ENCODE measurements at places on chromosomes 1 and 21.

DNA sequence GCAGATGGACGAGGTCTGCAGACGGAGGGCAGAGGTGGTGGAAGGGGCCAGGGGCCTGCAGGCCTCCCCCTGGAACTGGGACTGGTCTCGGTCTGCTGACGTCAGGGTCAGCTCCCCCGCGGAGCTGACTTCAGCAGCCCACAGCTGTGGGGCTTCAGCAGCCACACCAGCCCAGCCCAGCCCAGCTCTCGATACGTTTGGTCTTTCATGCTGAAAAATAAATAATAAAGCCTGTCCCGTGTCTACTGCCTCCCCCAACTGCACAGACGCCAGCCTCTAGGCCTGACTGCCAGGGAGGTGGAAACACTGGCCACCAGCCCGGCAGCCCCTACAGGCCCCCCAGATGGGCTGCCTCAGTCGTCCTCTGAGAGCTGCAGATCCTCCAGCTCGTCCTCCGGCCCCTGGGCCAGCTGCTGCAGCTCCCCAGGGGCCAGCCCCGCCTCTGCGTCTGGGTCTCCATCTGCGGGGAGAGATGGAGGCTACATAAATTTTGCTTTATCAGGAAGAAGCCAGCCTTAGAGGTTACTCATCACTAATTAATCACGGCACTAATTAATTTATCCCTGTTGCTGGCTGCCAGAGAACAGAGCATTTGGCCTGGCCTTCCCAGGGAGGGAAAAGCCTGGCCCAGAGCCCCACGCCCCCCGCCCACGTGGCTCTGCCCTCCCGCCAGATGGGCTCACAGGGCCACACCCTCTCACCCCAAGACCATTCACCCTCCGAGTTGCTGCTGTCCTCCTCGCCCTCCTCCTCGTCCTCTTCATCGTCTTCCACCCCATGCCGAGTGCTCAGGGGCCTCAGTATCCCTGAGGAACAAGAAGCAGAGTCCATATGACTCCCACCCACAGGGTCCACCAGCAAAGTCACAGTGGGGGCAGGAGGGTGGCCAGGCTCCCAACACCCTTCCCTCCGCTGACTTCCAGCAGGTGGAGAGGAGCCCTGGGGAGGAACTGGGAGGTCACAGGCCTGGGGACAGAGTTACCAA lies 14.4 kb downstream of the NOC2L start:
- no peak for DNase-seq

DNA sequence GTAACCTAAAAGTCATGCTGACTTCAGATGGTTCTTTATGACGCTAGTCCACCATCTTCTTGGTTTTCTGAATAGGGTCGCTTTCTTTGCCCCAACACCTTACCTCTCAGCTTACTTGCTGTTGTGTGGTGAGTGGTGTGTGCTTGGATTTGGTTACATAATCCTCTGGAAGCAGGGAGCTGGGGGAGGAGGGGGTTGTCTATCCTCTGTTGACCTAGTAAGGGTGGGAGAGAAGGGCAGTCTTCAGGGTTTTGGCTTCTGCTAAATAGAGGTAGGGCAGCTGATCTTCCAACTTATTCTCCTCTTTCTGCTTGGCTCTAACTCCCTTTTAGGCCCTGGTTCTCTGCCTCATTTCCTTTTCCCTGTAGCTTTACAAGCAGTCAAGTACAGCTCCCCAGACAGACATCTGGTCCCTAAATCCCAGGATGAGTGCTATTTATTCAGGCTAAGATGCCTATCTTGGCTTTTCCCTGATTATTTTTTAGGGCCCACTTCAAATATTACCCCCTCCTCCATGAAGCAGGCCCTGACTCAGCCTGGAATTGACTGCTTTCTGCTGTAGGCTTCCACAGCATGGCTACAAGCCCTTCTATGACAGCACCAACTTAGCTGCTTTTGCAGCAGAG lies 6.4 kb upstream of the REN start:
- no peak for DNase-seq

GRCh38 chr1:56185493-56185892 lies 393.9 kb downstream of the PLPP3 start:
- DNase-seq, result no peak

GRCh38 chr1:203099805-203100515 lies 14.1 kb upstream of the MYOG start:
- no peak for DNase-seq

GRCh38 chr1:107620753-107621152 lies 344.2 kb downstream of the VAV3 start:
- DNase-seq, result no peak

- no peak for DNase-seq
These were observed 4.6 kb upstream of the CD1A start for GRCh38 chr1:158249646-158250045.

GRCh38 chr1:169574336-169574735 lies 11.9 kb downstream of the F5 start:
- DNase-seq, result no peak

DNA sequence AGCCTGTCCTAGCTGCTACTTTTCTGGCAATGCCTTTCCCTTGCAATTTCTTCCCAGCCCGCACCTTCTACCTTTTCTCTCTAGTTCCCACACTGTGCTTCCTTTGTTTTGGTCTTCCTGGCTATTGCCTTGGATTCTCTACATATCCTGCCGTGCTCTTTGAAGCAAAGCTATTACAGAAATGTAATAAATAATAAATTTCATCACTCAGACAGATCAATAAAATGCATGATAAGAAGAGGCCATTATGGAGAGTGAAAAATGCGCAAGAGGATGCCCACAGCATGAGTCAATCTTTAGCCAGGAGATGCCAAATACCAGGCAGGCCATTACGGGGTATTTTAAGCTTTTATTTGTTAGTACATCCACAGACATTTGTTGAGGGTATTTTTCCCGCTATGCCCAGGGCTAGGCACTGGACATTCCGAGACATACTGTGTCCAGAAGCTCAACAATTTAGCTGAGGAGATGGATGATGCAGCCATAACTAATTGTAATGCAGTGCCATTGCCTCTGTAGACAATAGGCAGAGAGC lies 163.6 kb downstream of the ST6GALNAC3 start:
- no peak for DNase-seq

- DNase-seq, result no peak
These were observed 109.0 kb downstream of the ZMYM4 start for GRCh38 chr1:35377555-35377954.

DNA sequence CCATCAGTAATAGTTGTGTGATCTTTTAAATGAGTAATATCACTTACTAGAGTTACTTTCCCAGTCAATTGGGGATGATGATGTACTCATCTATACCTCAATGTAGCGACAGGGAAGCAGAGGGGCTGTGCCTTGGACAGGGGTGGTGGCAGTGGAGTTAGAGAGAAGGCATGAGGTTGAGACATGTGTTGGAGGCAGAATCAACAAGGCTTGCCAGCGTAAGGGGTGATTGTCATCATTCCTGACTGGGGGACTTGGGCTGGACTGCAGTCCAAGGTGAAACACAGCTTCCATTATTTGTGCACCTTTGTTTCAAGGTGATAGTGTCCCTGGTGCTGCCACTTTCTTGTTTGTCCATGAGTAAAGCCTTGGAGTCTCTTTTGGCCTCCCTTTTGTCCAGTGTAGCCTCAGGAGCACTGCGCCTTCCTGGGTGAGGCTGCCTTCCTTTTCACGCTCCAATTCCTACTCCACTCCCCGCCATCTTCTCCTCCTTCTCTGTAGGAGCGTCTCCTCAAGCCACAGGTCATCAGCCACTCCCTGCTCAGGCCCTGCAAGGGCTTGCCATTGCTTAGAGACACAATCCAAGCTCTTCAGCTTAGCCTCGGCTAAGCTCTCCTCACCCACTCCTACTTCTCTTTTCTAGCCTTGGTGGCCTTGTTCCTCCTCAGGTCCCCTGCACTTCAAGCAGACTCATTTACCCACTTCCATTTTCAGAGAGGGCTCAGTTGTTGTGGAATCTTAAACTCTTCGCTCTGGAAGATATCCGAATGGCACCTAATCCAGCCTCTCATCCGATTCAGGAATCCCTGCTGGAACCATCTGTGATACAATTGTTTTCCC lies 77.6 kb upstream of the CD34 start:
- DNase-seq, result no peak

GRCh38 chr1:74753104-74753503 lies 20.2 kb downstream of the TYW3 start:
- DNase-seq, result no peak

GRCh38 chr1:86195281-86195680 lies 38.7 kb upstream of the COL24A1 start:
- DNase-seq, result no peak

DNA sequence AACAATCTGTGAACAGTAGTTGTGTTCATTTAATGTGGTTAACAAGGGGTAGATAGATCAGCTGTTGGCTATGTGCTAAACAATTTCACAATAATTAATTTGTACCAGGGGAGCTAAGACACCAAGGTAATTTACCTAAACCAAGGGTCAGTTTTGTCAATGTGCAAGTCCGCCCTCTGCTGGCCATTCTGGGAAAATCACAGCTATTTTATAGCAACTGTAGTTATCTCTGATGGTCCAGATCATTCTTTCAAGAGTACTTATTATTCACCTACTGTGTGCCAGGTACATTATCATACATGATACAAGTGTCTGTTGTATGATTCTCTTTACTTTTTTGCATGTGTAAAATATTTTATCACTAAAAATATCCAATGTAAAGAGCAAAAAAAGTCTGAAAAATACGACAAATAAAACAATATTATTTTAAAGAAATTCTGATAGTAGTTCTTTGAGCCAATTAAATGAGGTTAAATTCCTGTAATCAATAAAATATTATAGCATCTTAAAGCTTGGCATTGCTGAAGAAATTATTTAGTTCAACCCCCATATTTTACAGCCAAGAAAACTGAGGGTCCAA lies 312.3 kb upstream of the FAM78B start:
- peak; percentile 38 for DNase-seq

DNA sequence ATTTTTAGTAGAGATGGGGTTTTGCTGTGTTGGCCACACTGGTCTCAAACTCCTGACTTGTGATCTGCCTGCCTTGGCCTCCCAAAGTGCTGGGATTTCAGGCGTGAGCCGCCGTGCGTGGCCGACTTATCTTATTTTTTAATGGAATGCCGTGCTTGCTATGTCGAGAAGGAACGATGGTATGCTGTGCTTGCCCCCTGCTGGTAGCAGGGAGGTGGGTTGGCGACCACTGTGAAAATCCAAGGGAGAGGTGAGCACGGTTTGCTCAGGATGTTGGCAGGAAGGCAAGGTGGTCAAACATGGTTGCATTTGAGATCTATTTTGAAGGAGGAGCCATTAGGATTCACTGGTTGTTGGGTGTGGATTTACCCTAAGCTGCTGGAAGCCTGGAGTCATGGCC lies 45.8 kb upstream of the RCC2 start:
- DNase-seq, result no peak

GRCh38 chr1:117646956-117647355 lies 41.1 kb downstream of the TENT5C start:
- DNase-seq, result no peak

GRCh38 chr1:95084317-95085176 lies 11.8 kb upstream of the ALG14 start:
- peak; percentile 65 for DNase-seq

- peak; percentile 95 for DNase-seq
These were observed at the start of gene MIA3 for GRCh38 chr1:222618001-222618879. Gene MIA3 (plus strand): TSS chr1:222618097. CDS start chr1:222618111, 14 bp downstream.

- DNase-seq, result no peak
These were observed 611.2 kb upstream of the ADGRL4 start for GRCh38 chr1:79617777-79618176.

- no peak for DNase-seq
These were observed 61.1 kb upstream of the SMYD2 start for GRCh38 chr1:214219902-214220301.

DNA sequence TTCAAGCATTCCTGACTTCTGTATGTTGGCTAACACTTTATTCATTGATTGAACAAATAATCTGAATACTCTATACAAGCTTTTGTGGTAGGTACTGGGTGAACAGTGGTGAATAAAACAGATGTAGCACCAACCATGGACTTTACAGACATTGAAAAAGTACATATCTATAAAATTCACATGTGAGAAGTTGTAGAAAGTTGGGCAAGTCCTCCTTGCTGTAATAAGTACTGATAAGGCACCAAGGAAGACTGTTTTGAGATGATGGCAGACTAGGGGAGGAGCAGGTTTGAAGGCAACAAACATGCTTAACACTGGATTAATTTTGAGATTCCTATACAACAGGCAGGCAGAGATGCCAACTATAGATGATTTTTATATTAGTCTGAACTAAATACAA lies 42.4 kb downstream of the RNF2 start:
- DNase-seq, result no peak

DNA sequence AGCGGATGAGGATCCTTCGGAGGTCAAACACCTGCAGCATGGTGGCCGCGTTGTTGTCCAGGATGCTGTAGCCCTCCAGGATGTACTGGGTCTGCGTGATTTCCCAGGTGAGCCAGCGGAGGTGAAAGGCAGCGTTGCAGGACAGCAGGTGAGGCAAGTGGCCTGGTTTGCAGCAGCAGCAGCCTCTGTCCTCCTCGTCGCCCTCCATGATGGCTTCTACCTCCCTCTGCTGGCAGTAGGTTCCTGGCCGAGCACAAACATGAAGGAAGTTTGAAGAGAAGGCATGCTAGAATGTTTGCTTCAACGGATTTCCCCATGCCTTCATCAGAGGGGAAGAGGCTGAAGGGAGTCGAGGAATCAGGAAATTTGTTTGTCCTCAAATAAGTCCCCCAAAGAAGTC lies 74.7 kb downstream of the NTPCR start:
- peak; percentile 42 for DNase-seq

- no peak for DNase-seq
These were observed 21.9 kb downstream of the RHEX start for GRCh38 chr1:206074839-206075238.

DNA sequence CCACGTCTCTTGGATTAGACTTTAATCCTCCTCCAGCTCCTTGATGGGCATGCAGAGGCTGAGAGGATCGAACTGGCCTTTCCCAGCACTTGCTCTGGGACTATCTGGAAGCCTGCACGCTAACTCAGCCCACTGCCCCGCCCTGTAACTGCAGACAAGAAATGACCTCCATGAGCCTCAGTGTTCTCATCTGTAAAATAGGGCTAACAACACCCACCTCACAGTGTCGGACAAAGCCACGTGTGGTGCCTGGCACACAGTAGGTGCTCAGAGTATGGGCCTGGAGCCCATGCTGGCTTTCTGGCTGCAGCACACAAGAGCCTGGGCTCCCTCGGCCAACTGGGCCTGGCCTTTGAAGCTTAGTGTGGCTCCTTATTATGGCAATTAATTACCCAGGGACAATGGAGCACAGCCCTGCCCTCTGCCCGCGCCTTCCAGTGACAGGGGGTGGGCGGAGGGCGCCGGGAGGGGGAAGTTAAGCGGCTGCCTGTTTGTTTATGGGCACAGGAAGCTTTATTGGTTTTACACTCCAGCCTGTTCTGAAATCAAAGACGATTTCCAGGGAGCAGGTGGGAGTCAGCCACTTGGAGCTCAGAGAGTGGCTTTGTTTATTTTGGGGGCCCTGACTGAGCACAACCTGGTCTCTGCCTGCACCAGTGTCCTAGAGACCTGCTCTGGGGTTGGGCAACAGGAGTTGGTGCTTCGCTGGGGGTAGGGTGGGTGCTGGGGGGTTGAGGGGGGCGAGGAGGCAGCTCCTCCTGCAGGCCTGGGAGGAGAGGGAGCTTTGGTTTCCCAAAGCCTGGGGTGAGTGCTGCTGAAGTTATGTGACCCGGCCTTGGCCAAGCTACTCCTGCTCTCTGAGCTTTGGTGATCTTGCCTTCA lies 31.0 kb downstream of the PAX7 start:
- no peak for DNase-seq

GRCh38 chr1:147815503-147815902 lies 55.1 kb upstream of the GJA5 start:
- DNase-seq, result no peak

Data from GM13976 (cell line).